ENCODE measurements at places on chromosomes 5 and 9. TPM values are rescaled to one million over a fixed set of nuclear protein-coding genes. Genes with fewer than 3 reads are reported as not detected.

The ORM2 gene
- total RNA-seq = not detected

- peaks cover 7% of the 10 kb centered on the region for H3K4me1 ChIP-seq
- peak overlapping the region; percentile 79 for H3K4me3 ChIP-seq
- no peak overlapping the region for H3K27ac ChIP-seq
Measured at GRCh38 chr9:136268318-136268717, 22.7 kb upstream of the QSOX2 start.

- H3K27ac ChIP-seq = no peak overlapping the region
- no peaks in the 10 kb centered on the region for H3K36me3 ChIP-seq
- peaks cover 11% of the 10 kb centered on the region for H3K4me1 ChIP-seq
- H3K27me3 ChIP-seq = no peaks in the 10 kb centered on the region
Measured at GRCh38 chr5:65043843-65044359, 275.2 kb downstream of the CWC27 start.

- peaks cover 11% of the 10 kb centered on the region for H3K4me1 ChIP-seq
- peak; percentile 59 for DNase-seq
- H3K4me3 ChIP-seq = peak overlapping the region; percentile 44
- H3K27me3 ChIP-seq = peaks cover 64% of the 10 kb centered on the region
Measured at GRCh38 chr9:93826209-93826608, 128.9 kb downstream of the BARX1 start.

The OR1Q1 gene
- total RNA-seq = not detected

The PTGDS gene
- not detected for total RNA-seq

DNA sequence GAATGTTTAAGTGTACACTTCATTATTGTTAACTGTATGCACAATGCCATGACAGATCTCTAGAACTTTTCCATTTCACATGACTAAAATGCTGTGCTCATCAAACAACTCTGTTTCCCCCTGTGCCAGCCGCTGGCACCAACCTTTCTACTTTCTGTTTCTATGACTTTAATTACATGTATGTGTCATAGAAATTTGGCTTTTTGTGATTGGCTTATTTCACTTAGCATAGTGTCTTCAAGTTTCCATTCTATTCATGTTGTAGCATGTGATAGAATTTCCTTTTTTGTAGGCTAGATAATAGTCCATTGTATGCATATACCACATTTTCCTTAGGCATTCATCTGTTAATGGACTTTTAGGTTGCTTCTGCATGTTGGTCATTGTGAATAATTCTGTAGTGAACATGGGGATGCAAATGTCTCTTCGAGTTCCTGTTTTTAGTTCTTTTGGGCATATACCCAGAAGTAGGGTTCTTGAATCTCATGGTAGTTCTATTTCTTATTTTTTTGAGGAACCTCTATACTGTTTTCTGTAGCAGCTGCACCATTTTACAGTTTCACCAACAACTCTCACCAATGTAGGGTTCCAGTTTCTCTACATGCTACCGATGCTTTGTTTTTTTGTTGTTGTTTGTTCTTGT, 184.4 kb upstream of the DMRT1 start:
- peaks cover 32% of the 10 kb centered on the region for H3K4me1 ChIP-seq
- H3K27ac ChIP-seq = no peak overlapping the region
- H3K4me3 ChIP-seq = no peak overlapping the region
- DNase-seq = peak; percentile 28
- H3K36me3 ChIP-seq = peaks cover 2% of the 10 kb centered on the region

DNA sequence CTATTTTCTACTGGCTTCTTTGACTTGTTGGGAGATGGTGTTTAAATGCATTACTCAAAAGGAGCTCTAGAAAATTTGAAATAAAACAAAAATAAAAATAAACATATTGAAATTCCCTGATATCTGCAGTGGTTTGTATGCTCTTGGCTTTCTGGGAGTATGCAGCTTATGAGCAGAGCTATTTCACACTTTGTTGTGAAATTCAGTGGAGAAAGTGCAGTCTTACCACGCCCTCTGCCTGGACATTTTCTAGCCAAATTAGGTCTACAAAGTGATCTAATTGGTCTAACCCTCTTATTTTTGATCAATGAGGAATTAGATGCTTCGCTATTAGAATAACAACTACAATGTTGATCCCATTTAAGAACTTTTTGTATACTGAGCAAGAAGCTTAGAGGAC, 66.8 kb downstream of the INSYN2B start:
- H3K4me3 ChIP-seq = no peak overlapping the region
- DNase-seq = no peak
- no peaks in the 10 kb centered on the region for H3K27me3 ChIP-seq
- H3K27ac ChIP-seq = no peak overlapping the region
- peaks cover 3% of the 10 kb centered on the region for H3K36me3 ChIP-seq
- peaks cover 8% of the 10 kb centered on the region for H3K4me1 ChIP-seq

The CATSPER3 gene
- total RNA-seq = 0.79 TPM

The CNTNAP3 gene
- not detected for total RNA-seq

DNA sequence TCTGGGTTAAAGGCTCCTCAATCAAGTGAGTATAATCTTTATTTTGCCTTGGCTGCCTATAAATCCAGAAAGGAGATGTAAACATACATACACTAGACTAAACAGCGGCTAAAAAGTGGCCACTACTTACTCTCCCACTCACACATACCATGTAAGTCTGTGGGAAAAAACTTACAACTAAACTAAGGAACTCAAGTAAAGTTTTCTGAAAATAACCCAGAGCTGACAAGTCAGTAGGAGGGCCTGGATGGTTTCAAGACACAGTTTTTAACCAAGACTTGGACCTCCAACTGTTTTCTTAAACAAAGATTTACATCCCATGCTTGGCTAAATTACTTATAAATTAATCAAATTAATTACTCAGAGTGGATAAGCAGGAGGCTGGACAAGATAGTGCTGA, 64.5 kb downstream of the CEP120 start:
- H3K27ac ChIP-seq = no peak overlapping the region
- H3K4me1 ChIP-seq = no peaks in the 10 kb centered on the region
- DNase-seq = no peak
- no peak overlapping the region for H3K4me3 ChIP-seq

DNA sequence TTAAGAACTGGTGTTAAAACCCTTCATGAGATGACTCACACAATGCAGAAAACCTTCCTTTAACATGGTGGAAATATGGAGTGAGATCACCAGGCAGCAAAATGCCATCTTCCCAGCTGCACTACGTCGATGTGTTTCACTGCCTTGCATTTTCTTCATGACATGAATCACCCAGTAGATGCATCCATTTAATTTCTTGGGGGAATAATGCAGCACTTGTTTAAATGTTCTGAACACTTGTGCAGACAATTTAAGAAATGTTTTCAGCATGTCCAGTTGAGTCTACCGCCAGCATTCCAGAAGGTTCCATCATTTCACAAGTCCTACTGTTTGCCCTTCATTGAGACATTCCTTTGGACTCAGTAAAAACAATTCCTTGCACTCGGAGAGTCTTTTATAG, 81.6 kb downstream of the ADAMTS16 start:
- H3K4me1 ChIP-seq = no peaks in the 10 kb centered on the region
- DNase-seq = no peak
- no peaks in the 10 kb centered on the region for H3K27me3 ChIP-seq
- no peak overlapping the region for H3K27ac ChIP-seq
- no peak overlapping the region for H3K4me3 ChIP-seq

DNA sequence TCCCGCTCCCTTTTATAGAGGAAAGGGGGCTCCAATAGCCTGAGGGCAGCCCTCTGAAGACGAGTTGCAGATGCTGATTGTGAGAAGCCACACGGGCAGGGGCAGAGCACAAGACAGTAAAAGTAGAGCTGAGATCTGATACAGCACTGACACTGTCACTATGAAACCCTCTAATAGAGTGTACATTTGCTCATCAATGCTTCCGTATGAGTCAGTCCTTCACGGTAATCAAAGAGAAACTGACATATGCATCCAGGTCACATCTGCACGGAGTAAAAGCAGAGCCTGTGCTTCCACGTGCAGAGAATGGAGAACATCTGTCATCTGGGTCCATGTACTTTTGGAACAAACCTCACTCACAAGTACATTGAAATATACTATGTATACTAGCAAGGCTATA, 60.6 kb upstream of the TMEM215 start:
- H3K27ac ChIP-seq = no peak overlapping the region
- no peaks in the 10 kb centered on the region for H3K36me3 ChIP-seq
- H3K4me3 ChIP-seq = no peak overlapping the region

- H3K4me3 ChIP-seq = no peak overlapping the region
- no peaks in the 10 kb centered on the region for H3K27me3 ChIP-seq
- no peak for DNase-seq
- H3K27ac ChIP-seq = no peak overlapping the region
- H3K36me3 ChIP-seq = no peaks in the 10 kb centered on the region
Measured at GRCh38 chr5:104708027-104708426, 1145.4 kb upstream of the NUDT12 start.

GRCh38 chr5:54766748-54767147, 218.6 kb downstream of the ESM1 start:
- no peak for DNase-seq
- H3K4me1 ChIP-seq = no peaks in the 10 kb centered on the region
- no peak overlapping the region for H3K27ac ChIP-seq
- H3K36me3 ChIP-seq = no peaks in the 10 kb centered on the region
- H3K4me3 ChIP-seq = no peak overlapping the region
- no peaks in the 10 kb centered on the region for H3K27me3 ChIP-seq

- H3K27me3 ChIP-seq = no peaks in the 10 kb centered on the region
- no peaks in the 10 kb centered on the region for H3K4me1 ChIP-seq
- no peak overlapping the region for H3K4me3 ChIP-seq
- H3K36me3 ChIP-seq = peaks cover 1% of the 10 kb centered on the region
Measured at GRCh38 chr5:177959315-177959714, 36.7 kb downstream of the PROP1 start.

GRCh38 chr5:165035520-165035919, 1530.1 kb downstream of the MAT2B start:
- H3K27me3 ChIP-seq = no peaks in the 10 kb centered on the region
- no peaks in the 10 kb centered on the region for H3K36me3 ChIP-seq
- H3K27ac ChIP-seq = no peak overlapping the region
- H3K4me1 ChIP-seq = no peaks in the 10 kb centered on the region
- DNase-seq = no peak

DNA sequence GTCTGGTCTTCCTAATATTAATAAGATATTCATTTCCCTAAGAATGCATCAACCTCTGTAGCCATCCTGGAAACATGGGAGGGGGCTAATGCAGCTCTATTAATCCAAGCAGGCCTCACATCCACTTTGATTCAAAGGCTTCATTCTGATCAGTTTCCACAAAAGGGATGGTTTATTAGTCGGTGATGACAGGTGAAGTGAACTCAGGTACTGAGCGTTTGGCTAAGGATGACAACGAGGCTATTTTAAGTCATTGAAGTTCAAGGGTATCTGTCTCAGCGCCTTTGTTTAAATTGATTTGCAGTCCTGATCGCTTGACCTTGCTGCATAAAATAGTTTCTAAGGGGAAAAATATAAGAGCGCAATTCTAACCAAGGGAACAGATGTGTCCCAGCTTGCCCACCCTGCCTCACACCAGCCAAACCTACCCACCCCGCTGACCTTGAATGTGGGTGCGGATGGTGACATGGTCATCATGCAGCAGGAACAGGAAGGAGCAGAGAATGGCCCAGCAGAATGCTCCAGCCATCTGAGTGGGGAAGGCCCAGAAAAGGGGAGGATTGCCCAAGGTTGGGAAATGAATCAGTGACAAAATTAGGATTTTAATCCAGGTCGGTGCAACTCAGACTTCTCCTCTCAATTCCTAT, 70.5 kb upstream of the ZNF618 start:
- H3K4me3 ChIP-seq = no peak overlapping the region
- DNase-seq = no peak
- H3K27me3 ChIP-seq = no peaks in the 10 kb centered on the region
- H3K27ac ChIP-seq = no peak overlapping the region

DNA sequence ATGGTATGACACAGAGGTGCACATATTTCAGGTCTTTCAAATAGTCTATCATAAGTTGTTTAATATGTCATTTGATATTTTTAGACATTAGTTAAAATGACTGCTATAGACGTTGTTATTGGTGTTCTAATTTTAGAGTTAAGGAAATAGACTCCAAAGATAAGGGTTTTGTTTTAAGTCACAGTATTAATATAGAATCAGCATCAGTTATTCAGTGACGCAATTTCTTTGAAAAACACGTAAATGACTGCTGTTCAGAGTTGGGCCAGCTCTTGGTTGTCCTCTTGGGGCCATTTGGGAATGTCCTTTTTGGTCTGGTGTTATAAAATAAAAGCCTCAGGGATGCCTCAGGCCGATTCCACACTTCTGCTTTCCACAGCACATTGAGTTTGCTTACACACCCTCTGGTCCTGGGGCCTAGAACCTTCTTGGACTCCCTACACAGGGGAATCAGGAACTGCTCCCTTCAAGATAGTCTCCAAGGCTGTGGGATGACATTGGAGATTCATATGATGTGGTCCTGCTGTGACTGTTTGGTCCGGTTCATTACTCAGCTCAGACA, 14.3 kb downstream of the OTULIN start:
- no peak overlapping the region for H3K4me3 ChIP-seq
- no peak for DNase-seq
- no peak overlapping the region for H3K27ac ChIP-seq

GRCh38 chr9:37464426-37465248, 613 bp downstream of the ZBTB5 start:
- peaks cover 12% of the 10 kb centered on the region for H3K36me3 ChIP-seq
- DNase-seq = peak; percentile 91
- peaks cover 50% of the 10 kb centered on the region for H3K4me1 ChIP-seq
- peak overlapping the region; percentile 91 for H3K4me3 ChIP-seq

DNA sequence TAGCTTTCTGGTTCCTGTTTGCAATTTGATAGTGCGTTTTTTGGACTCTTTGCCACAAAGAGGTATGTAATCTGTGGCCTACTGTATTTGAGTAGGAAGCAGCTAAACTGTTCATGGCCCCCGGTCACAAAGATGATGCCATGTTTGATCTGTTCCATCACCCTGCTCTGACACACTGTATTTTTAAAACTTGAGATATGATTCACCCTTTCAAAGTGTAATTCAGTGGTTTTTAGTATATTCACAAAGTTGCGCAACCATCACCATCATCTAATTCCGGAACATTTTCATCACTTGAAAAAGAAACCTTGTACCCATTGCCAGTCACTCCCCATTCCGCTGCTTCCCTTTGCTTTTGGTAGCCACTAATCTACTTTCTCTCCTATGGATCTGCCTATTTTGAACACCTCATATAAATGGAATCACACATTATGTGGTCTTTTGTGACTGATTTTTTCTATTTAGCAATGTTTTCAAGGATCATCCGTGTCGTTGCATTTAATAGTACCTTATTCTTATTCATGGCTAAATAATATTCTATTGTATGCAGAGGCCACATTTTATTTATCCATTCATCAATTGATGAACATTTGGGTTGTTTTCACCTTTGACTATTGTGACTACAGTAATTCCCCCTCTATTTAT, 141.6 kb downstream of the NR3C1 start:
- H3K4me3 ChIP-seq = no peak overlapping the region
- H3K27ac ChIP-seq = no peak overlapping the region
- H3K36me3 ChIP-seq = peaks cover 3% of the 10 kb centered on the region
- DNase-seq = no peak
- no peaks in the 10 kb centered on the region for H3K27me3 ChIP-seq

DNA sequence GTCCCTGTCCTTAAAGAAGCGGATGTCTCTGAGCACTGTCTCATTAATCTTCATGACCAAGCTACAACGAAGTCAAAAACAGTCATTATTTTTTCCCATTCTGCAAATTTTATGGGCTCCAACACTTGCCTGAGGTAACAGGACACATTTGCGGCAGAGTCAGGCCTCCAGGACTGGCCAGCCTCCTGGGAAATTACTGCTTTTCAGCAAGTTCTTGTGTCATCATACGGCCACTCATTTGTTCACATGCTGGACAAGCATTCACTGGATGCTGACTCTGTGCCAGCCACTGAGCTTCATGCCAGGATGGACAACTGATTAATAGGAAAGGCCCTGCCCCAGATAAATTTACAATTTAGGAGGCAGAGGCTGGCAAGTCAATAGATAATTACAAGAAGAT, 305.7 kb downstream of the ACTL7B start:
- H3K4me3 ChIP-seq = no peak overlapping the region
- no peak for DNase-seq
- H3K27ac ChIP-seq = no peak overlapping the region
- H3K36me3 ChIP-seq = no peaks in the 10 kb centered on the region
- no peaks in the 10 kb centered on the region for H3K4me1 ChIP-seq
- H3K27me3 ChIP-seq = no peaks in the 10 kb centered on the region

Data from activated T-cell treated with anti-CD3 and anti-CD28 coated beads, Interleukin-2, amount 50 U/mL, for 72 hours (primary cell).